Progenitor cell of endocrine pancreas (in vitro differentiated cells): ENCODE measurements at places on chromosomes 11 and 22. TPM values are rescaled to one million over a fixed set of nuclear protein-coding genes. Genes with fewer than 3 reads are reported as not detected.

- no peak for DNase-seq
Measured at GRCh38 chr11:74680035-74680671, 51.1 kb downstream of the CHRDL2 start.

Gene FREY1
- 2.8 and 3.7 TPM in 2 replicates for total RNA-seq

Gene RNF169
- total RNA-seq: 23.5 and 24.0 TPM in 2 replicates

GRCh38 chr11:119363081-119363850 lies 16.8 kb upstream of the MFRP start:
- DNase-seq: no peak

DNA sequence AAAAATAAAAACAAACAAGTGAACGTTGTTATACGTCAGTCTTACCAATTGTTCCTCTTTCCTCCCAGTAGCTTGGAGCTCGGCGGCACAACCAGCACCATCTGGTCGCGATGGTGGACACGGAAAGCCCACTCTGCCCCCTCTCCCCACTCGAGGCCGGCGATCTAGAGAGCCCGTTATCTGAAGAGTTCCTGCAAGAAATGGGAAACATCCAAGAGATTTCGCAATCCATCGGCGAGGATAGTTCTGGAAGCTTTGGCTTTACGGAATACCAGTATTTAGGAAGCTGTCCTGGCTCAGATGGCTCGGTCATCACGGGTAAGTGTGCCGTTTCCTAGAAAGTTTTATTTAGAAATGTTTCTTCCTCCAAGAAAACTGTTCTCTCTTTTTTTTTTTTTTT lies 47.9 kb downstream of the PPARA start:
- DNase-seq: no peak

- DNase-seq: no peak
Measured at GRCh38 chr22:50676180-50676636, 3.6 kb downstream of the SHANK3 start.

- no peak for DNase-seq
Measured at GRCh38 chr11:68960294-68961071, 20.3 kb downstream of the MRGPRD start.

- DNase-seq: no peak
Measured at GRCh38 chr11:134139873-134140331, 71.0 kb downstream of the JAM3 start.

Gene TSSK2
- not detected in 2 replicates for total RNA-seq

GRCh38 chr11:93715797-93716396 lies 25.4 kb downstream of the TAF1D start:
- no peak for DNase-seq

DNA sequence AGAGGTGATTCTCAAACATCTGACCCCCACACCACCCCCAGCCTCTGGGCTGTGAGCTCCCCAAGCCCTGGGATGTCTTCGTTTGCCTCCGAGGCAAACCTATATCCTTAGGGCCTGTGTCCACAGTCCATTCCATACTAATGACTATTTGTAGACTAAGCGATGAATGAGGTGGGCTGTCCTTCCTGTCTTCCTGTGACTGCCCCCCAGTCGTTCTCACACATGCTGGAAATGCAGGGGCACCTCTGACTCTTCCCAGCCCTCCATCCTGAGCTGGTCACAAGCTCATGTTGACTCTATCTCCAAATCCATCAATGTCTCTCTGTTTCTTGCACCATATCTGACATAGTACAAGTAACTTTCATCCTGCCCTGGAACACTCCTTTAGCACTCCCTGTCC lies 4.8 kb downstream of the ATG16L2 start:
- no peak for DNase-seq

DNA sequence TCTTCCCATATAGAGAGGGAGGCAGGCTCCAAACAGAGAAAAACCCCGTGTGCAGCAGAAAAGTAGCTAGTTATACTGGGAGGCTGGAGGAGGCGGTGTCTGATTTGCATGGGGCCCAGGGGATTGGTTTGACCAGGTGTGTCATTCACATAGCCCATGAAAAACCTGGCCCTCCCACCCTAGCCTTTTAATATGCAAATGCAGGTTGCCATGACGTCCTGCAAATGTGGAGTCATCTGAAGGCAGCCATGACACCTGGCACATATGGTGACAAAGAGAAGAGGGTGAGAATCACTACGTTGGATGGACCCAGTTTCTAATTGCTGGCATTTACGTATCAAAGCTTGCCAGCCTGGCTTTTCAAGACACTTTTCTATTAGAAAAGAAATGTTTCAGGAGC lies 57.8 kb downstream of the FAM181B start:
- no peak for DNase-seq

DNA sequence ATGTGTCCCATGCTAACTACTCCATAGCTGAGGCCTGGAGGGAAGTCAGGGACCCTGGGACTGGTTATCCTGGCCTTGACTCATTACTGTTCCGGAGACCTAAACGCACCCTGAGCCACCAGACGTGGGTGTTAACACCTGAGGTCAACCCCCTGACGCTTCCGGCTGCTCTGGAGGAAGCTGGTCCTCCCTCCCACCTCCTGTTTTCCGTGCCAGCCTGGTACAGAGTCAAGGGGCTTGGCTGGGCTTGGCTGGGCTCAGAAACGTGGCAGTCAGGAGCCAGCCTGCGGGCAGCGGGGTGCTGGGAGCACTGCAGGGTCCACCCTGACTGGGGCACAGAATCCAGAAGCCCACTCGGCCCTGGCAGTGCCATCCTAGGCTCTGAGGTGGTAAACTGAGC lies 2.6 kb downstream of the TMPRSS4 start:
- DNase-seq: no peak

- DNase-seq: no peak
Measured at GRCh38 chr22:27436591-27436990, 365.0 kb downstream of the MN1 start.

DNA sequence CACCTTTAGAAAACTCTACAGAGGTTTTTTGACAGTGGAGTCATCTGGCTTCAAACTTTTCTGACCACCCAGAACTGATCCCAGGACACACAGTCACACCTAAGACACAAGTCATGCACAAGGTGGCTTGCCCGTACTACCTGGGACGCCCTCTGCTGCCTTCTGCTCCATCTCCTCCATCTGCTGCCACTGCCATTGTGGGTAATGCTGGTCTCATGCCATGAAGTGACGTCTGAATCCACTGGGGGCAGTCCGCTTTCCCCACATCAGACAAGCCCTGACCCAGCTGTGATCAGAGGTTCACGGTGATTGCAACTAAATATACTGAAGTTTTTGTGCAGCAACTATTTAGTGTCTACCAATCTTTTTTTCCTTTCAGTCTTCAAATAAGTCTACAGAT lies 5.4 kb upstream of the NDUFS8 start:
- no peak for DNase-seq

Gene RFPL1
- total RNA-seq: 0.22 TPM in 1 of 2 replicates, not detected in the other
